ENCODE measurements at places on chromosomes 1 and 21.

DNA sequence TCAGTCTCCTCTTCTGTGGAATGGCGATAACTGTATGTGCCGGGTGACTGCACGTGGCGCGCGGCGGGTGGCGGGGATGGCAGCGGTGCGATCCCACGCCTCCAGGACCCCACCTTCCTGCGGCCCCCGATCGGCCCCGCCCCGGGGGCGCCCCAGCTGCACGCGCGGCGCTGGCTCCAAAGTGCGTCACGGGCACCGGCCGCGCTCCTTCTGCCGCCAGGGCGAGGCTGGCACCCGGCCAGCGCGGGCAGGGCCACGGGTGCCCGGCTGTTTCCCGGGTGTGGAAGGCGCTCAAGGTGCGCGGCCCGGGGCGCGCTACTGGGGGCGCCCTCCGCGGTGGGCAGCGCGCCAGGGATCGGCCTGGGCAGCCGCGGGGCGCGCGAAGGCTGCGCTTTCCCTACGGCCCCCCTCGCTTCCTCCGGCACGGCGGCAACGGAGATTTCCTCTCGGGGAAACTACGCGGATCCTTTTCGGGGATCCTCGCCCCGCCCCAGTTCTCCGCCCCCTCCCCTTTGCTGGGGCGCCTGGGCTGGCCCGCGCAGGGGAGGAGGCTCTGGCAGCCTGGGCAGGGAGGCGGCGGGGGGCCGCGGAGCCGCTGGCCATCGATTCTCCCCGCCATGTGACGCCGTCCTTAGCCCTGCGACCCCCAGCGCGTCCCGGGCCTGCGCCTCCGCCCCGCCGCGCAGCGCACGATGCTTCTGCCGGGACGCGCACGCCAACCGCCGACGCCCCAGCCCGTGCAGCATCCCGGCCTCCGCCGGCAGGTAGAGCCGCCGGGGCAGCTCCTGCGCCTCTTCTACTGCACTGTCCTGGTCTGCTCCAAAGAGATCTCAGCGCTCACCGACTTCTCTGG, at the start of gene EVA1C:
EVA1C (plus strand) TSS at position 545 of the 853 bp plus-strand sequence; CDS start at position 693, 148 bp downstream.
- peak; percentile 70 for DNase-seq

DNA sequence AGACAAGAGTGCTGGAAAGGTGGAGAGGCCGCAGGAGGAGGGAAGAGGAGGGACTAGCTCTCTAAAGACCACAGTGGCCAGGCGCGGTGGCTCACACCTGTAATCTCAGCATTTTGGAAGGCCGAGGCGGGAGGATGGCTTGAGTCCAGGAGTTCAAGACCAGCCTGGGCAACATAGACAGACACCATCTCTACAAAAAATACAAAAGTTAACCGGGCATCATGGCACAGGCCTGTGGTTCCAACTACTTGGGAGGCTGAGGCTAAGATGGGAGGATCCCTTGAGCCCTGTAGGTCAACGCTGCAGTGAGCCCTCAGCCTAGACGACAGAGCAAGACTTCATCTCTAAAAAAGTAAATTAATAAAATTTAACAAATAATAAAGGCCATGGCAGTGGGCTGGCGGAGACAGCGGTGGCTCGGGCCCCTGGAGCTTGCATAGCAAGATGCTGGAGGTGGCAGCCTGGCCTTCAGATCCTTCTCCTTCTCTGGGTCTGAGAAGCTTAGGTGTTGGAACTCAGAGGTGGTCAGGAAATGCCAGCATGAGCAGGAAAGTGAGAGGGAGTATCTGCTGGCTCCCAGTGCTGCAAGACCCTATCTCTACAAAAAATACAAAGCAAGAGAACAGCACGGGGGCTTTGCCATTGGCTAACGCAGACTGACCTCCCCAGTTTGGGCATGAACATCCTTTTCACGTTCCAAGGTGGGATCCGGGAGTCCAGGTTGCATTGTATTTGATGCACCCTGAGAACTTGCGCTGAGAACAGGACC, 10.7 kb downstream of the WNT3A start:
- DNase-seq: no peak

DNA sequence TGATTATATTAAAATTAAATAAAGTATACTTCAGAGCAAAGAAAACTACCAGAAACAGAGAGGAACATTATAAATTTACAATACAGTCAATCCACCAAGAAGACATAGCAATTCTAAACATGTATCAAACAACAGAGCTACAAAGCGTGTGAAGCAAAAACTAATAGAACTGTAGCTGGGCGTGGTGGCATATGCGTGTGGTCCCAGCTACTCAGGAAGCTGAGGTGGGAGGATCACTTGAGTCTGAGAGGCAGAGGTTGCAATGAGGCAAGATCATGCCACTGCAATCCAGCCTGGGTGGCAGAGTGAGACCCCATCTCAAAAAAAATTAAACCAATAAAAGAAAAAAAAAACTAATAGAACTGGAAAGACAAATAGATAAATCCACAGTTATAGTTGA, 12.3 kb downstream of the CCDC185 start:
- peak; percentile 12 for DNase-seq

DNA sequence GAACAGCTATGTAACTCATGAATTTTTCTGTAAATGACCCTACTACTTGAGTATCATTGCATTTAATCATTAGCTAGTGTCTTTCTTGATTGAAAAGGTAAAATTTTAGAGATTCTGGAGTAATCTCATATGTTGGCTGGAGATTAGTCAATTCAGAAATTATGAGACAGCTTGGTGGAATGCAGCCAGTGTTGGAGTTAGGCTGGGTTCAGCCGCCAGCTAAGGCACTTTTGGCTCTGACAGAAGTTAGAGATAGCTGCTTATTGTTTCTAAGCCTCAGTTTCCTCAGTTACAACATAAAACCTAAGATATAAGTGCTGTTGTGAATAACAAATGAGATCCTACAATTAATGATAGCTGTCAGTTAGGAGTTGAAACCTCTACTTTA, 49.4 kb downstream of the TBCE start:
- DNase-seq: no peak

DNA sequence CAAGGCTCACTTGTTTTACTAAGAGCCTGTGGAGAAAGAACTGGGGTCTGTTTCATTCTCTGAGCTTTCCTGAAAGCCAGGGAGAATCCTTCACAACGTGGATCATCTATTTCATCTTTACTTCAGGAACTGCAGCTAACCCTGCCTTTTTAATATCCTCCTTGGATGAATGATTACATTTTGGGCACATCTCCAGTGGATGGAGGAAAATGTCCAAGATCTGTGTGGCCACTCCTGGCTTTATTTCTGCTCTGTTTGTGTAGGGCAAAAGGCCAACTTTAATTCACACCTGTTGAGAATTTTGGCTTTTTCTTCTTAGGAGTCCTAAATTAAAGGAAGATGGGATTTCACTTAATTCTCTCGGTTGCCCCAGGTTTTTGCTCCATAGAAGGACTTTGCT, 69.5 kb upstream of the CACNA1E start:
- no peak for DNase-seq

DNA sequence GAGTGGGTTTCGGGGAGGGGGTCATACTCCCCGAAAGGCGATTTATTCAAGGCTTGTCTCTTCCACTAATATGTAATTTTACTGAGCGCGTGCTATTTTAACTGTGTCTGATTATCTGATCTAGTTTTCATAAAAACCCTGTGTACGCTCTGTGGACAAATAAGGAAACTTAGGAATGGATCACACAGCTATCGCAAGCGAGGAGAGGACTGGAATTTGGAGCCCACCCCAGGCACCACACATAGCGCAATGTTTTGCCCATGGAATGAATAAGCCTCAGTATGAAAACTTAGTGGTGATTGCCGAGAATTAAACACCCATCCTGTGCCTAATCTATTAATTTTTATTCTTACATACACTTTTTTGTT, 9.8 kb upstream of the RAB42 start:
- no peak for DNase-seq
